SK-MEL-5 (cell line): ENCODE measurements at places on chromosomes 7 and 10. TPM values are rescaled to one million over a fixed set of nuclear protein-coding genes. Genes with fewer than 3 reads are reported as not detected.

GRCh38 chr10:54607983-54608382 is 193.0 kb downstream of the PCDH15 start:
- DNase-seq: no peak

GRCh38 chr7:78396210-78396609 is 597.6 kb downstream of the PHTF2 start:
- no peak for DNase-seq

CALML5 gene
- total RNA-seq: not detected in 2 replicates

PNPLA8 gene
- total RNA-seq: 47.3 and 51.2 TPM in 2 replicates

ADRA2A gene
- 0.24 and 0.53 TPM in 2 replicates for total RNA-seq
